ENCODE measurements at places on chromosomes 7 and 10.
A peak's percentile ranks its signal among the peaks of the same experiment; 100 is the strongest.

GRCh38 chr7:123120286-123120685 is 79.5 kb downstream of the SLC13A1 start:
- peak; percentile 19 for DNase-seq

- no peak for DNase-seq
Measured at GRCh38 chr7:44508328-44509030, 18.0 kb upstream of the NUDCD3 start.

DNA sequence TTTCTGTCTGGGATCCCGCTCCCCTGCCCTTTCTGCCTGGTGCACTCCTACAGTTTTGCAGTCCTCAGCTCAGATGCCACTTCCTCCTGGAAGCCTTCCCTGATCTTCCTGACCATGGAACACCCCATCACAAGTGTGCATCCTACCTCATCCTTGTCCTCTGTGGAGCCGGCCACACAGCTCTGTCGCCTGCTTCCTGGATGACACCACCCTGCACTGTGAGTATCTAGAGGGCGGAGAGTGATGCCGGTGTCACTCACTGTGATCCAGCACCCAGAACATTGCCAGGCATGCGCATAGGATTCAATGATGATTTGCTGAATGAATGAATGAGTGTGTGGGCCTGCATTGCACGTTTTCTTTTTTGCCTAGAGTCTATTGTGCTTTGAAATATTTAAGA is 529.9 kb downstream of the TCERG1L start:
- no peak for DNase-seq

GRCh38 chr7:85224171-85224570 is 37.3 kb upstream of the SEMA3D start:
- DNase-seq: peak; percentile 2

DNA sequence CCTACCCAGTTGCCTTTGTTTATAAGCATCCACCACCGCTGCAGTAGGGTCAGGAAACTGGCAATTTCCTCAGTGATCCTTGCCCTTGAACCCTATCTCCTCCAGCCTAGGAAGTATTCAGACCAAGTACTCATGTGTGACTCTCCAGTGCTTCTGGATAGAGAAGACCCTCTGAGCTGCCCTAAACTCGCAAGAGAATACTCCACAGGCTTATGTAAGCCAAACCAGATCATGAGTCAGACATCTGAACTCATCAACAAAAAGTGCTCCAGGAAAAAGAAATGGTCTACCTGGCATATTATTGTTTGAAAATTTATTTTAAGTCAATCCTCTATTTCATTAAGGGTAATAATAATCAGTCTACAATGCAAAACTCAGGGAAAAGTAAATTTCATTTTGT is 101.3 kb downstream of the KAT6B start:
- no peak for DNase-seq

DNA sequence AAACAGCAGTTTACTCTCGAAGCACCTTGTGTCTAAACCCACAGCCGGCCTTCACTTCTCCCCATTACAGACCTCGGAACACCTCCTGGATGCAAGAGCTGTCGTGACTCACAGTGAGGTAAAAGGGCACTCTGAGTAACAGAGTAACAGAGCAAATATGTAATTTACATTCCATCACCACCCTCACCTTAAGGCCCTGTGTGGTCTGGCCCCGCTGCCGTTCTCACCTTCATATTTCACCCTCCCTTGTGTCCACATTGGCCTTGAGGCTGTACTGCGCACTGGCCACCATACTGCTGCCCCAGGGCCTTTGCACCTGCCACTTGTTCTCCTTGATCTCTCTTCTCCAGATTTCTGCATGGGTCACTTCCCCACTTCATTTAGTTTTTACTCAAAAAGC is 12.6 kb downstream of the FFAR4 start:
- no peak for DNase-seq

DNA sequence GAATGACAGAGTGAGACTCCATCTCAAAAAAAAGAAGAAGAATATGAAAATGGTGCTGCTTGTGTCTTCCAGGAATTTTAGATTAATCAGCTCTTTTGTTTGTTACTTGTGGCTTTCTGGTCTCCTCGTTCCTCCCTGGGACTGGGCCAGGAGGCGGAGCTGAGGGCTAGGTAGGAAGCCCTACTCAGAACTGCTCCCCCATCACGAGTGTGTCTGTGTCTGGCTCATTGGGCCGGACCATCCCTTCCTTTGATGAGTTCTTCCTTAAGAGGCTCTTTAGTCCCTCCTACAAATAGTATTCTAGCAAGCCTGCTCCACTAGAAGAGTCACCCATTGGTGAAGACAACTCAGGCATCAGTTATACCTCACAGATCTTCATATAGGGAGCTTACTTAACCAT is 56.8 kb upstream of the YAE1 start:
- no peak for DNase-seq

- no peak for DNase-seq
Measured at GRCh38 chr10:92450896-92451295, 123.0 kb downstream of the IDE start.

DNA sequence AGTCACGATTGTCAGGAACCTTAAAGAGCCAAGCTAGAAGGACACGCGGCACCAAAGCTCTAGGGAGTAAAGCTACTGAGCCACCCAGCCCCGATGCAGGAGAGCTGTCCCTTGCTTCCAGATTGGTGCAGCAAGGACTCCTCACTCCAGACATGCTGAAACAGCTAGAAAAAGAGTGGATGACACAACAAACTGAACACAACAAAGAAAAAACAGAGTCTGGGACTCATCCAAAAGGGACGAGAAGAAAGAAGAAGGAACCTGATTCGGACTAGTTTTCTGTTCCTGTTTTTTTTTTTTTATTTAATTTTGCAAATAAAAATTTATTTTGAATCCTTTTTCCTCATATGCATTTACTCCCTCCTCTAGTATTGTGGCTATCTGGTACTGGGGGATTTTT is 11.4 kb upstream of the HKDC1 start:
- no peak for DNase-seq

GRCh38 chr7:77558284-77558967 is 21.3 kb downstream of the PTPN12 start:
- no peak for DNase-seq

DNA sequence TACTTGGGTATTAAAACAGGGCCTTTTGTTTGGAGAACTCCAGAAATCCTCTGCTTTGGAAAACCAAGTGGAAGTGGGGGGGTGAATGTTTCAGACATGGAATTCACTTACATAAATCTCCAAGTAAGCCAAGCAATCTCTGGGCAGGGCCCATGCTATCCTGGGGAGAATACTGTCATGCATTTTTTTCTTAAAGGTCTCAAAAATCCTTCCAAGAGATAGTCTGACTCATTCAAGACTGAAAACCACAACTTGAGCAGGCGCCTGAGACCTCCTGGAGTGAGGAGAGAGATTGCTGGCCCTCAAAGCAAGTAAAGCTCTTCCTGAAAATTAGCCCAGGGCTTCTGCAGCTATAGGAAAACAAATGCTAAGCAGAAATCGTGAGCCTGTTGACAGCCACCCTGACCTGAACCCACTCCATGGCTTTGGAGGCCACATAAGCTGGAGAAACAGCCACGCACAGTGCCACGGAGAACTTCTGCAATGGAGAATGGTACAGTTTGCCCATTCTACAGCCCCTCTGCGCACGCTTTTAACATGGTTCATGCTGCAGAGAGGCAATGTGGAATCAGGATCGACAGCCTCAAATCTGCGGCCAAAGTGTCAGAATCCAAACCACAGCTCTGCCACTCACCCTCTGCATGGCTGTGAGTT is 203.1 kb upstream of the AUTS2 start:
- peak; percentile 80 for DNase-seq

GRCh38 chr7:9781710-9782109 is 1192.0 kb upstream of the PHF14 start:
- DNase-seq: no peak

DNA sequence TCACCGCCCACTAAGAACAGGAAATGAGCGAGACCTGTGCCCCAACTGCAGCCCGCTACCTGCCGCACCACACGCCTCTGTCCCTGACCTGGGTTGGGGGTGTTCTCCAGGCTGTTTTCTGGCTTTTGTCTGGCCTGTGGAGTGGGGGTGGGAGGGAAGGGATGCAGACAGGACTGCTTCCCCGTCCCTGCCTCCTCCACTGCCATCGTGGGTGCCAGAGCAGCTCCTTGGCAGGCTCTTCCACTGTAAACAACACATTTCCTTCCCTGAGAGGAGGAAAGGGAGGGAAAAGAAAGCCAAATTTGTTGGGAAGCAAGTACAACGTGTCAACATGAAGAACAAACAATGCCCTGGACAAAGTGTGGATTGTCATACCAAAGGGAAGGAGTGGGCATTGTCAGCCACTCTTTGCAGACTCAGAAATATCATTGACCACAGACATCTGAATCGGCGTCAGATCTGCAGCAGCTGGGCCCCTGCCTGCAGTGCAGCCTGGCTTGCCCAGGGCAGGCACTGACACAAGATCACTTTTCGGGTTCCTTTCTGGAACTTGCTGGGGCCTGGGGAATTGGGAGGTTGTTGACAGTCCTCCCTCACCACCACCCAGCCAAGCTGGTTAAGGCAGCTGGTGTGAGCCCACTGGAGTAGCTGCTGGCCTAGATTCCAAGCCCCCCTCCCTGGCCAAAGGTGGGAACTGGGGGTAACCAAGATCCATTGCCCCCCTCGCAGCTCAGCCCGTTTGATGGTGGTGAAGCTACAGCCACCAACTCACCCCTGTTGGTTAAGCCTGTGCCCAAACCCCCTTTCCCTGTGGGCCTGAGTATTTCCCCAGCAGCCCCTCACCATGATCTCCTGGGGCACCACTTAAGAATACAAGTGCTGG is 22.6 kb upstream of the TRIM8 start:
- DNase-seq: no peak

DNA sequence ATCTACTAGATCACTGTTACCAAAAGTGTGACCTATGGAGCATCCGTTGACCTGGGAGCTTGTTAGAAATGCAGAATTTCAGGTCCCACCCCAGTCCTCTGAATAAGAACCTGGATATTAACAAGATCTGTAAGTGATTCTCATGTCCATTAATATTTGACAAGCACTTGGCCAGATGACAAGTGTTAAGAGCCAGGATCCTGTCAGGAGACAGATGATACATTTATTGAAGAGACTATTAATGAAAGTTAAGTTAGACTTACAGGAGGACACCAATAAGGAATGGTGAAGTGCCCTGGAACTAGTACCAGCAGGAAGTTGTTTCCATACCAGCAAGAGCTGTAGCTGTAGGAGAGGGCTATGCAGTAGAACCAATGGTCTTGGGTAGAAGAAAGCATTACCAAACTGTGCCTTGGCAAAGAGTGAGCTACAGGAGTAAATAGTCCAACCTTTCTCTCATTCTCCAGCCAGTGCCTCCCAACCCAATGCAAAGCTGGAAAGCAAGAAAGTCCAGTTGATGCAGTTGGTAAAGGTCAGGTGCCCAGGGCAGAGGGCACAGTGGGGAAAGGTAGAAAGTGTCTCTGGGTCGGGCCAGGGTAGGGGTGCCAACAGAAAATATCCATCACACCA is 35.3 kb upstream of the ADD3 start:
- no peak for DNase-seq

- DNase-seq: no peak
Measured at GRCh38 chr10:132961420-132961786, 19.0 kb upstream of the CFAP46 start.

DNA sequence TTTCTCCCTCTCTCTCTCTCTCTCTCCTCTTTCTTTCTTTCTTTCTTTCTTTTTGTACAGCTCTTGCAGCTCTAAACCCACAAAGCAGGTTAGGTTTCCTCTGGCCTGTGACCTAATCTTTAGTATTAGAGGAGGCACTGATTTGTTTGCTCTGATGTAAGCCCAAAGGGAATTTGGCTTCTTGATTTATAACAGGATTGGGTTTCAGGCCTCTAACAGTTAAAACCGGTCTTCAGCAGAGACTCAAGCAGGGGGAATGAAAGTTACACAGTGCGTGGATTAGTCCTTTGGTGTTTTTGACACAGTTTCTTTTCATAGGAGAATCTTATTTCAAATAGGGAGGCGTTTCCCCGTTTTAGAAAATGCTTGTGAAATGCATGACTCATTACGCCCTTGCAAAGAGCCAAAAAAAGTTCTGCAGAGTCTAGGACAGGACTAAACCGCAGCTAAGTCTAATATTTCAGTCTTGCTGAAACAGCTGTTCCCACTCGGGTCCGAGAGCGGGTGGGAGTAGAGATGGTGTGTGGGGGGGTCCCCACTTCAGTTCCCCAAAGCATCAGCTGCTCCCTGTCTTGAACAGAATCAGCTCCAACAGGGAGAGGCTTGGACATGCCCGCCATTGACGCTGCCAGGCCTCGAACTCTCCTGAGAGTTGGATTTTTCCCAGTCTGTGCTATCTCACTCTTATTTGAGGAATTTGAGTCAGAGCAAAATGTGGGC is 296.5 kb upstream of the PITRM1 start:
- peak; percentile 97 for DNase-seq

DNA sequence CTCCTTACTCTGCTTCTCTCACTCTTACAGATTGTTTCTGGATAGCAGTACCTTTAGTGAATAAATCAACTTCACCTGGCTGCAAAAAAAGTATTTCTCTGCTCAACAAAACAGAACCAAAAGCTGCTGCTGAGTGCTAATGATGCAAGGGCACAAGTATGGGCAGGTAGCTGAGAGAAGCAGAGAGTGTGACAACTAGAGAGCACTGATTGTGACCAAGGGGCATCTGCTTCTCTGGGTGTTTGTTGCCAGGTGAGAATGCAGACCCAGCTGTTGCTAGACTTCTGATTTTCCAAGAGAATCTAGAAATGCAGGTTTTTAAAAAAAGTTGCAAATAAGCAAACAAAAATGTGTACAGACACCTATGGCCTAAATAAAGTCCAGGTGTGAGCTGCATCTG is 25.3 kb upstream of the PPIF start:
- no peak for DNase-seq

DNA sequence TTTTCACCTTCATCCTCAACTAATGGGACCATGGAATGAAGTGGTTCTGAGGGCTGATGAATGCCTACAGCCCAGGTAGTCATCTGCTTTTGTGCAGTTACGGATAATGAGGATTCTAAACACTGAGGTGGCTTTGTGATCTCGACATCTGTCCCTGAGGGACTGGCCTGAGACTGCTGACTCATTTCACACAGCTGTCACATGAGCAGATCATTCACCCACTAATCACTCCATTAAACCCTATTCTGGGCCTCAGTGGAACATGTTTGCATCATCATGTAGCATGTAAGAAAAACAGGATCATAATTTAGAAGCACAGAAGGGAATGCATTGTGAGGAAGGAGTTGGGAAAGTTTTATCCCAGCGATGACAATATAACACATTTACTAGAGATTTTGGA is 79.4 kb upstream of the FEZF1 start:
- DNase-seq: peak; percentile 22

- DNase-seq: no peak
Measured at GRCh38 chr7:129642871-129643549, 31.5 kb downstream of the NRF1 start.

GRCh38 chr7:106216923-106217542 is 67.8 kb downstream of the NAMPT start:
- DNase-seq: peak; percentile 75

DNA sequence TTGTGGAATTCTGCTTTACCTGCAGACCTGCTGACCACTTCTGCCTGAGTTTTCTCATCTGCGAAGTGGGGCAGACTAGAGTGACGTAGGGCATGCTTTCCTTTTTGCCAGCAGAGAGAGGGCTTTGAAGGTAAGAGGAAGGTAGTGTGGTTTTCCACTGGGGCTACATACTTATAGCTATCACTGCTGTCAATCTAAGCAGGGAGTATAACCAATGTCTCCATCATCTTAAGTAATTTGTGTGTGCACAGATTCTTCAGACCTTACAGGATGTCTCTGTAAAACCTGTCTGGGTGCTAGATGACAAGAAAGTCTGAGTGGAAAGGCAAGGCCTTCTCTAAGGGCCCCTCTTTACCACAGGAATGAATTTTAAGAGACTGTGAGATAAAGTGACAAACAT is 106.8 kb downstream of the RBM20 start:
- DNase-seq: no peak

Data from cardiac fibroblast (primary cell).